Cerebellar nuclear complex (tissue), 1 donor: ENCODE measurements at places on chromosomes 2 and 18.

DNA sequence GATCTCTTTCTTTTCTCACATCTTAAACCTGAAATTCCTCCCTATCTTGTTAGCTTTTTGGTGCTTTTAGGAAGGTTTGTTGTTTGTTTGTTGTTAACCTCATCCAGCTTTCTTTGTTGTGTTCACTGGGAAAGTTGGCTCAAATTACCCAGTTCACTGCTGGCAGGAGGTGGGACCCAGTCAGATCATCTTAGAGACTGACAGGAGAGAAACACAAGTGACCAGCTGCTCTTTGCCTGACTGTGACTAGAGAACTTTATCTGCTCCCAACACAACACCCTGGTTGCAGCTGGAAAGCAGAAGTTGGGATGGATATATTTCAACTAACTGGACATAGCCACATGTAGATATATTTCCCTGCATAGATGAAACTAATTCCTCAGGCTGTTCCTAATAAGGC, 10.0 kb downstream of the MAPK4 start:
- no peak for DNase-seq

GRCh38 chr2:88599527-88599926, 27.7 kb downstream of the EIF2AK3 start:
- no peak for DNase-seq

GRCh38 chr2:37268111-37268510, 36.7 kb downstream of the NDUFAF7 start:
- no peak for DNase-seq

GRCh38 chr2:70473101-70473722, 80.4 kb downstream of the TGFA start:
- DNase-seq, result no peak

DNA sequence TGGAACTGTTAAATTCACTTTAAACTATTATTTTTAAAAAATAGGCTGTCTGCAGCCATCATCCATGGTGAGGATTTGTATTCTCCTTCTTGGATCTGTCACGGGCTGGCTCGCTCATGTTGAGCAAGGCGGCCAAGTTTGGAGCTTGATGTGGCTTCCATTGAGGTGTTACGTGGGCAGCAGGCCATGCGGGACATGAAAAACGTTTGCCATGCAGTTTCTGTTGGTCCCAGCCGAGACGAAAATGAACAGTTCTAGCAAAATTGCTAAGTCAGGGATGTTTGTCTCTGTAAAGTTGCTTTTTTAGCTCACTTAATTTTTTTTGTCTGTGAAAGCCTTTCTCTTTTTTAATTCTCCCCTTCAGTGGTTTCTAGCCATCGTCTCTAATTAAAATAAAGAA, 70.2 kb upstream of the MGAT5 start:
- no peak for DNase-seq

DNA sequence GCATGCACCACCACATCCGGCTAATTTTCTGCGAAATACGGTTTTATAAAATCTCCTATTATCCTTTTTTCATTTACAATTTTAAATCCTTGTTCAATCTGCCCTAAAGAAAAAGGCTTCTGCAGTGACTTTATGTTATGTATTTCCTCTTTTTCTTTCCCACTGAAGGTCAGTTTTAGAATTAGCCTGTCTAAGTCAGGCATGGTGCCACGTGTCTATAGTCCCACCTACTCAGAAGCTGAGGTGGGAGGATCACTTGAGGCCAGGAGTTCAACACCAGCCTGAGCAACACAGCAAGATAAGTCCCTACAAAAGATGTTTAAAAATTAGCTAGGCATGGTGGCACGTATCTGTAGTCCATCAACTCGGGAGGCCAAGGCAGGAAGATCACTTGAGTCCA, 39.8 kb upstream of the TNFRSF11A start:
- DNase-seq, result no peak

DNA sequence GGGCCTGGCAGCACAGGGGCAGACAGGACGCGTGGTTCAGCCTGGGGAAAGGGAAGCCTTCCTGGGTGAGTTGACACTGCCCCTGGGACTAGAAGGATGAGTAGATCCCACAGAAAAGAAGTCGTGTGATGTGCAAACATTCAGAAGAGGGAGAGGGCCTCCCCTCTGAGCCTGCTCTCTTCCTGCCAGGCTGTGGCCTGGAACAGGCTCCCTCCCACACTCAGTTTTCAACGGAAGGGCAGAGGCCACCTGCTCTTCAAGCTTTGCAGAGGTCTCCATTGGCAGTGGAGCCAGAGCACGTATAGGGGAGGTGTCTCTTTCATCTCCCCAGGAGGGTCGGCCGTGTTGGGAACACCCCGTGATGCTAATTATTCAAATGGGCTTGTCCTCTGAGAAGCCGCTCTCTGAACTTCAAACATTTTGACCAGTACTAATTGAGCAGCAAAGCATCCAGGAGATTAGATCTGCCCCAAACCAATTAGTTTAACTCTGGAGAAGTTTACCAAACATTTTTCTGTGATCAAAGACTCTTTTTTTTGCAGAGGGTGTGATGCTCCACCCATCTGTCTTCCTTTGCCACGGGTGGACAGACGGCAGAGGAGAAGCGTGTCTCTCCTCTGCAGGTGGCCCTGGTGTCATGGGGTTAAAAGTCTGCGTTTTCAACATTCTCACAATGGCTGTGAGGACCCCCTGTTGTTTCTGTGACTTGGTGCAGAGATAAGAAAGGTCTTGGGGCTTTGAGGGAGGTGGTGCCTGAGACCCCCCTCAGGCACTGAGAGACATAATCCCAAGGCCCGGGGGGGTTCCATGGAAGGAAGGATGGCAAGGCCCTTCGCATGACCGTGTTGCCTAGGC, 29.5 kb upstream of the ODC1 start:
- no peak for DNase-seq

GRCh38 chr2:126884861-126885750, 13.6 kb upstream of the TEX51 start:
- DNase-seq, result no peak

DNA sequence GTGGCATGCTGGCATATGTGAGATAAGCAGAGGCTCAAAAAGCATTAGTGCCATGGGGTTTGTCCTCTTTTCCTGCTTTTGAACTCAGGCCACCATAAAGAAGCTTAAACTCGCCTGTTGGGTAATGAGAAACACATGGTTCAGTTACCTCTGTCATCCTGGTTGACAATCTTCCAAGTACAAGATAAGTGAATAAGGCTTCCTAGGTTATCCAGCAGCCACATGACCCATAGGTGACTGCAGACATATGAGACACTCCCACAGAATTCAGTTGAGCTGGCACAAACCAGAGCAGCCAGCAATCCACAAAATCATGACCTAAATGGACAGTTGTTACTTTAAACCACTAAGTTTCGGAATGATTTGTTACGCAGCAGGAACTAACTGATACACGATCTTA, 97.3 kb downstream of the TACR1 start:
- no peak for DNase-seq

DNA sequence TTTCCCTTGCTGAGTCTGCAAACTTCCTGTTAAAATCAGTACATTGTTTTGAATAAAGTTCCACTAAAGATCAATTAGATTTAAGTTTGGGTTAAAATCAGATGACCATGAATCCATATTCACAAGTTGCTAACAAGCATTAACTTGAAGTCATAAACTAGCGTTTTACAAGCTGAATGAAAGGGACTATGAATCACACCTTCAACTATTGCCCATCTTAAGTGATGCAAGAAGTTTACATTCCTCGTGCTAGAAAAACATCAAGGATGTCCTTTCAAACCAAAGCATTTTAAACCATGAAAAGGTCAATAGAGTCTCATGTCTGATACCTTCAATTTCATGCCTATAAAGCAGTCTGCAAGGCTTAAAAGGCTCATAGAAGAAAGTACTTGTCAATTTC, 257.2 kb upstream of the SYT4 start:
- no peak for DNase-seq

DNA sequence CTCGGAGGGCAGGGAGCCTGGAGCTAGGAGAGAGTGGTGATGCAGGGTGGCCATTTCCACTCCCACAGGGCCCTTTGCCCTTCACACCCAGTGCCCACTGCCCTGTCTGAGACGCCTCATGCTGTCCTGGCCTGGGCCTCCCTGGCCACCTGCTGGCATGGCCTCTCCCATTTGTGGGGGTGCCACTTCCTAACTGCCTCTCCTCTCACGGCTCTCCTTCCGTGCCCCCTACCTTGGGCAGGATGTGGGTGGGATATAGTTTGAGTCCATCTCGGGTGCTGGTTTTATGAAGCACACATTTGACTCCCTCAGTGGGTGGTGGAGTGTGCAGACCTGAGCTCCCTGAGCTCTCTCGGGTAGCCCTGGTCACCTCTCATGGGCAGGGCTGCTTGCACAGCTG, 46.0 kb downstream of the DGKD start:
- no peak for DNase-seq

GRCh38 chr18:23422751-23423418, 30.2 kb upstream of the RIOK3 start:
- no peak for DNase-seq

DNA sequence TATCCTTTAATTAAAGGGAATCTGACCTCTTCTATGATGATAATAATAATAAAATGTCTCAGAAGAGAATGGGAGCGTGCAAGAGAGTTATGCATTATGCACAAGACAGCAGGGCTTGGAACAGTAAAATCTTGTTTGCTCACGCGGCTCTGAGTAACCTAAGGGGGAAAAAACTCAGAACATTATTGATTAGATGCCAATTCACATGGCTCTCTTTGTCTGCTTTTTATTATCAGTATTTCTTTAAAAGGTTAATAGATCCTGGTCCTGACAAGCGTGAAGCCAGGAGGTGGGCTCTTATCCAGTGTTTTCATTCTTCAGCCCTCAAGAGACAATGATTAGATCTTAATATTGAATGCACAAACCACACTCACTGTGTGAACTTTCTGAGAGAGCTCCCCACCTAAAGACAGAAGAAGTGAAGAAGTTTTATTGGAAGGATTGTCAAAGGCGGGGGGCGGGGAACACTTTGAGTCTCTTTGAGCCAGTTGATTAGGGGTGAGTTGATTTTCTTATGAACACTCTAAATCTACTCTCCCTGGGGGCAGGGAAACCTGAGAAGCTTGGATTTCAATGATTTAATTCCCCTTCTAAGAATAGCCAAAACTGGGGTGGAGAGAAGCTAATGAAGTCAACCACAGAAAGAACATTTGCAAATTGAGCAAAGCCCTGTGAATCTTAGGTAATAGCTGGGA, 127.5 kb upstream of the CTAGE1 start:
- no peak for DNase-seq

DNA sequence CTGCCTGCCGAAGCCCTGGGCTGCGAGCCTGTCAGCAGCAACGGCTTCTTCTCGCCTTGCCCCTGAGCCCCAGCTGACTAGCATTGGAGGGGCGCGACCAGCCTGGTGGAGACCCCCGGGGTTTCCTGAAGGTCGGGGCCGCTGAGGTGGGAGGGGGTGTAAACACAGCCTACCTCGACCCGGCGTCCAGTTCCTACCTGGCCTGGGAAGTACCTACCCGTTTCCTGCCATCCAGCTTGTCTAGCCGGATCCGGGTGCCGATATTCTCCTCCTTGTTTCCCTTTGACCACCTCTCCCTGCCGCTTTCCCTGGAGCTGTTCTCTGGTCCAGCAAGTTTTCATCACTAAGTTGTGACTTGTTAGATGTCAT, 511 bp downstream of the MOB4 start:
- DNase-seq, result no peak

- no peak for DNase-seq
Observed at GRCh38 chr18:60064271-60064670, 164.5 kb downstream of the PMAIP1 start.

GRCh38 chr18:55420665-55421307, 167.2 kb downstream of the TCF4 start:
- DNase-seq, result no peak
